NCI-H526 treated with DMSO at 0.1 percent for 48 hours (cell line): ENCODE measurements at places on chromosomes 6 and 20.

- DNase-seq: no peak
Measured at GRCh38 chr6:1619673-1620503, 10.2 kb downstream of the FOXC1 start.

- no peak for DNase-seq
Measured at GRCh38 chr6:20134613-20135012, 77.7 kb downstream of the MBOAT1 start.

GRCh38 chr6:9543649-9544048 lies 871.2 kb downstream of the TFAP2A start:
- no peak for DNase-seq

- no peak for DNase-seq
Measured at GRCh38 chr20:56373942-56374341, 15.2 kb downstream of the FAM210B start.

- no peak for DNase-seq
Measured at GRCh38 chr6:87705070-87705691, 3.1 kb upstream of the AKIRIN2 start.

- DNase-seq: peak; percentile 32
Measured at GRCh38 chr6:132530293-132530974, 7.6 kb upstream of the TAAR9 start.

GRCh38 chr6:43724914-43725642 lies 37.5 kb upstream of the MRPS18A start:
- DNase-seq: peak; percentile 36

DNA sequence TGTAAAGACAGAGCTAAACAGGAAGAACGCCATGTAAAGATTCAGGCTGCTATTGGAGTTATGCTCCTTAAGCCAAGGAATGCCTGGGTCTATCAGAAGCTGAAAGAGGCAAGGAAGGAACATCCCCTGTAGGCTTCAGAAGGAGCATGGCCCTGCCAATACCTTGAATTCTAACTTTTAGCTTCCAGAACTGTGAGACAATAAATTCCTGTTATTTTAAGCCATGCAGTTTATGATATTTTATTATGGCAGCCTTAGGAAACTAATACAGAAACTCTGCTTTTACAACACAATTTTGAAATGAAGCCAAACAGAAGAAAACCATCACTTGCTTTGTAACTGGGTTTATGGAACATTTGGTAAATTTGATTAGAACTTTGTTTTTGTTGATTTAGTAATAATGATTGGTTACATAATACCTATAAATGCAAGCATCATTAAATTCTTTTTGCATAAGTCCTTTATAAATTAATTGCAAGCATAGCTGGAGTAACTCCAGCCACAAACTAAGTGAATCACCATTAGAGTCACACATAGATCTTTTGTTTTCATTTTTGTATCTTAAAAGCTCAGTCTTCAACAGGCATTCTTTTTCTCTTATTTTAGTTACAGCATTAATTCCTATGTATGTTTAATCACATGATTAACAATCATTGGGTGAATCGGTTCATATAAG lies 33.5 kb upstream of the TSPYL1 start:
- DNase-seq: no peak

DNA sequence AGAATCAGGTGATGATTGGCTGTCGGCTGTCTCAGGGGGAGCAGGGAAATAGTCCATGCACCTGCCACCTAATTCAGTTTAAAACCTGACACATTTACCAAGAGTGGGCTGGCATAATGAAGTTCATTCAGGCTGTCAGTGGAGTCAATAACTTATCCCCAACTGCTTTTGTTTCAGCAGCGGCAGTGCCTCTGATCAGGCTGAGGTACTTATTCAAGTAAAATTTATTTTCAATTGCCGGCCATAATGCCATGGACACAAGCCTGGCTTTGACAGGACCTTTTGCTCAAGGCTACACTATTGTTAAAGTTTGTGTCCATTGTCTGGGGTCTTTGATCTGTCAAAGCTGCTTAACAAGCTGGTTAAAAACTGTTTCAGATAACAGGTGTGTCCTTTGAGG lies 20.6 kb downstream of the OLIG3 start:
- DNase-seq: no peak

- DNase-seq: no peak
Measured at GRCh38 chr6:35179901-35180535, 33.7 kb upstream of the SCUBE3 start.

- no peak for DNase-seq
Measured at GRCh38 chr6:134249759-134250602, 67.9 kb downstream of the SGK1 start.

- DNase-seq: no peak
Measured at GRCh38 chr6:40568062-40568708, 19.0 kb downstream of the LRFN2 start.

DNA sequence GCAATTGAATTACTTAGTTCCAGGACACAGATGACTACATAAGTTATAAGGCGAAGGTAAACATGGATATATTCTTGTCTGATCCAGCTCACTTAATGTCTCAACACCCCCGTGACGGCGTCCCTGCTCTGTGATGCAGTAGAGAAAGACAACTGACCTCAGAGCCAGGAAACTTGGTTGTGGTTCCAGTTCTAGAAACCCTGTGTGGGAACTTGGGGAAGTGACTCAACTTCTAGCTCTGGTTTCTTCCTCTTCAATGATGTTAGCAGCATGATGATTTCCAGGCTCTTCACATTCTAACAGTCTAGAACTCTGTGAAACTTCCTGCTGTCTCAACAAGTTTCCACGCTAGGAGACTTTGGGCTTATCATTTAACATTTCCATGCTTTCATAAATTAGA lies 18.4 kb downstream of the LAMA4 start:
- DNase-seq: no peak

GRCh38 chr6:116616737-116617053 lies 416 bp downstream of the RSPH4A start:
- no peak for DNase-seq

DNA sequence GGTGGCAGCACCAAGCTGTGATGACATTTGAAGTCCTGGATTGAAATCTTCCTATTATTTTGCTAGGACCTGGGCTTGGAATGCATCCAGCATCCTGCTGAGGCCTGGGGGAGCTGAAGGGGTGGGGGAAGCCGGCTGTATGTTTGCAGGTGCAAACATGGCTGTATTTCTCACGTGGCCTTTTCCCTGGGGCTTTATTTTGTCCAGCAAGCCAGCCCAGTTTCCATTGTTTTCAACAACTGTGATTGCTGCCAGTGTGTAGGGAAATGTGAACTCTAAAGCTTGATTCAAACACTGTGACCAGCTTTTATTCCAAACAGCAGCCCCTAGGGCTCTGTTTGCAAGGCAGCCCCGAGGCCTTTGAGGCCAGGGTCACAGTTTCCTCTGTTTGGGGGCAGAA lies 683.0 kb downstream of the DHX35 start:
- no peak for DNase-seq

- DNase-seq: no peak
Measured at GRCh38 chr6:72382602-72383529, 239.0 kb upstream of the KCNQ5 start.

GRCh38 chr6:170284126-170284773 lies 6.6 kb downstream of the DLL1 start:
- DNase-seq: no peak

GRCh38 chr6:129709769-129710449 lies at the start of gene ARHGAP18:
Gene ARHGAP18 (minus strand): TSS chr6:129710177. CDS start chr6:129710136, 41 bp downstream.
- DNase-seq: peak; percentile 65

DNA sequence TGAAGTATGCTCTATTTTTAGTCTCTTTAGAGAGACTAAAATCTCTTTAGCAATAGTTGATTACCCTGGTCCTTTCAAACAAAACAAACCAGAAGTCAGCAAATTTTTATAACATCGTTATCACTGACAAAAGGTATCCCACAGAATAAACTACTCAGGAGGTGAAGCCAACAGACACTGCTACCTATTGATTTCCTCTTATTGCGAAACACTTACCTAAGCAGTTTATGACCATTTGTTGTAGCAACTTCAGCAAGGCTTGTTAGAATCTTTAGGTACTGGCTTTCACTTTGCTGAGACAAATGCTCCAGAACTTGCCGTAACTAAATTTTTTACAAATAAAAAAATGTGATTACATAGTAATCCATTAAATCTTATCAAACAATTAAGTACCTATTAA lies 64.4 kb downstream of the HACE1 start:
- no peak for DNase-seq

GRCh38 chr6:27720607-27721580 lies 191.3 kb downstream of the OR2B2 start:
- DNase-seq: no peak

DNA sequence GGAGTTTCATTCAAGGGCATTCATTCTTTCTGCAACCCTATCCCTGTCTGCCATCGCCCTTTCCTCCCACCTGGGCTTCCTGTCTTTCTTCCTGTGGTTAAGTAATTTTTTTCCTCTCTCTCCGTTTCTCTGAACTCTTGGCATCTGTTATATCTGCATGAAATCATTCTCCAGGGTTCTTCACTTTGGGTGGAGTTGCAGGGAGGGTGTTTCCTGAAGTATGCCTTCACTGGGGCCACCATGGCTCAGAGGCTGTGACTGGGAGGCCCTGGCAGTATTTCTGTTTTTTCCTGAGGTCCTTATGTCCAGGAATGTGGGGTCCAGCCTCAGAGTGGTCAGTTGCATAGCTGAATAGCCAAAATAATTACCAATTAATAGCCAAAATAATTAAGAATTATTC lies 137.2 kb downstream of the SLC35F1 start:
- no peak for DNase-seq

DNA sequence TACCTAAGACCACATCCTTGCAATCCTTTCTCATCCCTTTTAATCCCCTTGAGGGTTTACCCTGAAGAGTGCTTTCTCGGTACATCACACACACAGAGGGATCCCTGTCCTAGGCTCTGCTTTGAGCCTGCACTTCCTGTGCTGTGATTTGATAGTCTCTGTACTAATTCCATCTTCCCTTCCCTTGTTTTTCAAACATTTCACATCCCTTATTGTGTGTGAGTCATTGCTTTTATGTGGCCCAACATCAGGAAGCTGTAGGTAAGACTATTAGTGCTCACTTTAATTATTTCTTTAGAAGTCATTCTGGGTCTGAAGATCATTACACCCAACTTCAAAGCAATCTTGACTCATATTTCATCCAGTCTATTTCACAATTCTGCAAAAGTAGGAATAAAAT lies 57.2 kb upstream of the ANKEF1 start:
- DNase-seq: no peak

- no peak for DNase-seq
Measured at GRCh38 chr20:50277460-50278376, 87.1 kb downstream of the CEBPB start.

DNA sequence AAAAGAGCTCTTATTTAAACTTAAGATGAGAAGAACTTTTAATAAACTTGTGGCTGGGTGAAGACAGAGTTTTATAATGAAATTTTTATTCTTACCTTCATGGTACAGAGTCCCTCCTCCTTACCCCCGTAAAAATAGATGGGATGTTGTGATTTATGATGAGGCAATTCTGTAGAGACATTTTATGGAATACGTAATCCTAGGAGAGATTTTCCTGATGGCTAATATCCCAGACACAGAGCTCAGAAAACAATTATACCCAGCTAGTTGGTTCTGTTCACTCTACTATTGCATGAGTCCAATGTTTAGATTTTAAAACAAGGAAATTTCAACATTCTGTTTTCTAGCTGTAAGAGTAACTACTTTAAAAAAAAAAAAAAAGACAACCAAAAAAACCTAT lies 43.4 kb downstream of the MTHFD1L start:
- no peak for DNase-seq

GRCh38 chr6:122145246-122145645 lies 254.2 kb upstream of the HSF2 start:
- no peak for DNase-seq

DNA sequence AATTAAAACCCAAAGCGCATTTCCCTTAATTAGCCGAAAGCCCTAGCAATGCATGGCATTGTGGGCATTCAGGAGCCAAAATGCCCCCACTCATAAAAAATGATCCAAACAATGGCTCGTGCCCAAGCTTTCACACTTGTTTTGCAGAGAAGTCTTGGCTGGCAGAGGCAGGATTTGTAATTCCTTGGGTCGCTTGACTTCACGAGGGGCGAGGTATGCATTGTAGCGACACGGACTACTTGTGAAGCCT lies 613 bp upstream of the SASH1 start:
- DNase-seq: no peak

- no peak for DNase-seq
Measured at GRCh38 chr6:129102741-129103140, 219.8 kb downstream of the LAMA2 start.
